H54 (cell line): ENCODE measurements at places on chromosomes 3 and 15.
A peak's percentile ranks its signal among the peaks of the same experiment; 100 is the strongest.

- no peak for DNase-seq
These were observed 46.4 kb downstream of the MORC1 start for GRCh38 chr3:109071350-109072142.

- DNase-seq, result no peak
These were observed 39.1 kb downstream of the DHX36 start for GRCh38 chr3:154285221-154285620.

GRCh38 chr3:66747696-66748095 lies 246.9 kb upstream of the LRIG1 start:
- no peak for DNase-seq

DNA sequence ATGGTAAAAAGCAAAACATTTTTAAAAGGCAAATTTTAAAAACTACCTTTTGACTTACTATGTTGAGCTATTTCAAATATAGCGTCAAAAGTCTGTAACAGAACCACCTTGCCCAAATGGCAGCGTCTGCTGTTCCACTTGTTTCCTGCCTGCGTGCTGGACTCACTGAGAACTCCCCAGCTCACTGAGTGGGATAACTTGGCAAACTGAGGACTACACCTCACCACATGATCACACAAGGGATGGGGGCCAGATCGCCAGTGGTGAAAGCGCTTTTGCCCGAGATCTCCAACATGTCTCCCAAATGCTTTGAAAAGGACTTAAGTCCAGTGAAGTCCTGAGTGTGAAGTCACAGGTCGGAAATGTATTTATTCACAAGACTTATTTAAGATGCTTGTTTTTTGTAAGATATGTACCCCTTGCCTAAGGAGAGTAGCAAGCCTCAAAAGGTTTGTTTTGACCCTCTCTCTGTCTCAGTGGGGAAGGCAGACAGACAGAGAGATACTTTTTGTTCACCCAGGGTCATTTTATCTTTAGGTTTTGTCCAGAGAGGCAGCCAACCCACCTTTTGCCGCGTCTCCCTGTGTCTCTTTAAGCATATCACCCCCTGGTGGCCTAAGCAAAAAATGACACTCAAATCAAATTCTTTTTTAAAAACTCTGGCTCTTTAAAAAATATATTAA lies 192.6 kb downstream of the PDZRN3 start:
- peak; percentile 31 for DNase-seq

DNA sequence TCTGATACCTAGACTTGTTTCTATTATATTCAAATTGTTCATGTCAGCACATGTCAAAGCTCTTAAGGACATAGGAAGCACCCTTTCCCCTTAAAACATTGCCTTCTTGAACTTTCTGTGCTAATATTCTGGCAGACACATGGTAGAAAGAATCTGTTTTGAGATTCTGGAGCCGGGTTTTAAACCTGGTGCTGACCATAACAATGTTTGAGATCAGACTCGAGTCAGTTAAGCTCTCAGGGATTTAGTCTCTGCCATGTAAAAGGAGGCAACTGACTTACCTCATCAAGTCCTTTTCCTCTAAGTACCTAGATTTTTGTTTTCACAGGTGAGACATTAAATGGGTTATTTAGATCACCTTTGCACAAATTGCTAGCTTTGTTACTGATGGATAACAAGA lies 38.9 kb downstream of the RBMS3 start:
- DNase-seq, result no peak

GRCh38 chr3:183108001-183108449 lies 8.7 kb upstream of the MCCC1 start:
- no peak for DNase-seq

DNA sequence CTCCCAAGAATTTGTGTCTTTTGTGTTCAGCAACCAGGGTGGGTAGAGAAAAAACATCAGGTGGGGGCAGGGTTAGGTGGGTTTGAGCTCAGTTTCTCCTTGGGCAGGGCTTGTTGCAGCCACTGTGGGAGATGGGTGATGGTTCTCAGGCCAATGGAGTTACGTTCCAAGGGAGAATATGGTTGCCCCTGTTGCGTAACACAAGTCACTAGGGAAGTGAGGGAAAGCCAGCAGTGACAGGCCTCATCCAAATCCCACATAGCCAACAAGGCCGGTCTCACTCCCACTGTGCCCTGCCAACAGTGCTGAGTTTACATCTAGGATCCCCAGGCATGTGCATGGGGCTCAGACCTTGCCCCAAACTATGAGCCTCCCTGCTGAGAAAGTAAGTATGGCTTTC lies 7.9 kb upstream of the FBXL2 start:
- no peak for DNase-seq

- no peak for DNase-seq
These were observed 185.2 kb upstream of the CFAP20DC start for GRCh38 chr3:59234884-59235633.

- no peak for DNase-seq
These were observed 37.3 kb upstream of the CMTM8 start for GRCh38 chr3:32200992-32201758.

- no peak for DNase-seq
These were observed 21.8 kb upstream of the KLF13 start for GRCh38 chr15:31304751-31305365.

GRCh38 chr15:70219256-70219895 lies 121.7 kb upstream of the TLE3 start:
- DNase-seq, result no peak

- DNase-seq, result no peak
These were observed 1.6 kb upstream of the RNU6-1 start for GRCh38 chr15:67841513-67841762.

DNA sequence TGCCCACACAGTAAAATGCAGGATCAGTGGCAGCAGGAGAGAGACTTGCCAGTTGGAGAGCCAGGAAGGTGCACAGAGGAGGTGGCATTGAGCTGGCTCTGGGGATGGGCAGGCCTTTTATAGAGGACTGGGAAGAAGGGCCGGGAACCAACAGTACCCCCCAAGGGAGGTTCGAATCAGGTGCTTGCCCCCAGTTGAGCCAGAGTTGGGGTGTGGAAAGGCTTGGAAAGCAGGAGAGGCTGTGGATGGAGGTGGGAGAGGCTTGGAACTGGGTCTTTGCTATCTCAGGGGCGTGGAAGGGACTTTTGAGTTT lies 107.6 kb downstream of the KLF13 start:
- DNase-seq, result no peak

DNA sequence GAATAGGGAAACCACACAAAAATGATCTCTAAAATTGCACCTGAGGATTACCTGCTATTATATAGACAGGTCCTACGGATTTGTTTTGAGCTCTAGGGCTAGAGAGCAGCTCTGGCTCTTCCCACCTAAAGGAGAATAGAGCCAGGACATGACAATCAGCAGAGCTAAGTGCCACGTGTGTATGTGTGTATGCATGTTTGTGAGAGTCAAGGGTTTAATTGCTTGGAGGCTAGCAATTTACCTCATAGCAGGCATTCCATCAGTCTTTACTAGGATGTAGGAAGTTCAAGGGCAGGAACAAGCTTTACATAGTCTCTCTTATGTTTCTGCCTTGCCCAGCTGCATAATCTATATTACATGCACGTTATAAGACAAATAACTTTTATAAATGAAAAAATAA lies 498.2 kb downstream of the NSUN3 start:
- no peak for DNase-seq

GRCh38 chr15:71639471-71639870 lies 170.9 kb upstream of the NR2E3 start:
- no peak for DNase-seq

DNA sequence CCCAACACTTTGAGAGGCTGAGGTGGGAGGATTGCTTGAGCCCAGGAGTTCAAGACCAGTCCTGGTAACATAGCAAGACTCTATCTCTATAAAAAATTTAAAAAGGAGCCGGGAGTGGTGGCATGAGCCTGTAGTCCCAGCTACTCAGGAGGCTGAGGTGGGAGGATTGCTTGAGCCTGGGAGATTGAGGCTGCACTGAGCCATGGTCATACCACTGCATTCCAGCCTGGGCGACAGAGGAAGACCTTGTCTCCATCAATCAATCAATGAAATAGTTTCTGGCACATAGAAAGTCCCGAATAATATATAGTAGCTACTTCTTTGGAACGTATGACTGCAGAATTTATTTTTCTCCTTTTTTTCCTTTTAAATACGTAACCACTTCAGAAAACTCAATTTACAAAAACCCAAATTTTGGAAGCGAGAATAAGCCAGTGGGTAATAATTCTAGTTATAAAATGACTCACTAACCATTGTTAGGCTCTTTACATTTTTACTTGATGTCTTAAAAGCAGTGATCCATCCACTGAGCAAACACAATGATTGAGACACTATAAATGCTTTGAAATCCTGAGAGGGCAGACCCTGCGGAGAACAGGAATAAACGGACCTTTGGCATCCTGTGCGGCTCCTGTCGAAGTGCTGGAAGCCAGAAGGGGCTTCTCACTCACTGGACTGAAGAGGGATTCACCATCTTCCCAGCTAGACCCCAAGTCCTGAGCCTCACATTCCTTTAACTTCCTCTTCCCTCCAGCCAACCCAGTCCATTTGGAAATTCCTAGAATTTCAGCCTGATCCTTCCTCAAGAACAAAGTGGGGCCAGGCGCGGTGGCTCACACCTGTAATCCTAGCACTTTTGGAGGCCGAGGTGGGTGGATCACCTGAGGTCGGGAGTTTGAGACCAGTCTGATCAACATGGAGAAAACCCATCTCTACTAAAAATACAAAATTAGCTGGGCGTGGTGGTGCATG lies 68.4 kb upstream of the MFGE8 start:
- no peak for DNase-seq

GRCh38 chr3:133855772-133856171 lies 39.9 kb downstream of the RAB6B start:
- no peak for DNase-seq

DNA sequence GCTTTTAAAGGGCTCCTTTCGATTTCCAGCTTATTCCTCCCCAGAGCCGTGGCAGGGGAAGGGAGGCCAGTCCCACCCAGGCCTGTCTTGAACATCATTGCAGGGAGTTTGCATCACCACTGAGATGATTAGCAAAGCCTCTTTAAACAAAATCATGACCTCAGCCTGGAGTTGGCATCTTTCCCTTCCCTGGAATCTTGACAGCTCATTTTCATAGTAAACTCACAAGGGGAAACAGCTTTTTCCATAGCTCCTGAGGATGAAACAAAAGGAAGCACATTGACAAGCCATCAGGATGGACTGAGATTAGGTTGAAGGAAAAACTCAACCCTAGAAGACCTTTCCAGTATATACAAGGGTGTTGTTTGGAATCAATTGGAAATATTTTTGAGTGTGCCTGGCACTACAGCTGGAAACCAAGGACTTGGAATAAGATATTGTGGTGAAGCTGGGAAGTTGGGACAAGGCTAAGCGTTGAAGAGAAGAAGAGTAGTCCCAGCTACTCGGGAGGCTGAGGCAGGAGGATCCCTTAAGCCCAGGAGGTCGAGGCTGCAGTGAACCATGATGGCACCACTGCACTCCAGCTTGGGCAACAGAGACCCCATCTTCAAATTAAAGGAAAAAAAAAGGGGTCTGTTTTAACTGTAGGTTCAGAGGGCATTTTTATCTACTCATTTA lies 3.1 kb upstream of the LARP6 start:
- DNase-seq, result peak; percentile 74

DNA sequence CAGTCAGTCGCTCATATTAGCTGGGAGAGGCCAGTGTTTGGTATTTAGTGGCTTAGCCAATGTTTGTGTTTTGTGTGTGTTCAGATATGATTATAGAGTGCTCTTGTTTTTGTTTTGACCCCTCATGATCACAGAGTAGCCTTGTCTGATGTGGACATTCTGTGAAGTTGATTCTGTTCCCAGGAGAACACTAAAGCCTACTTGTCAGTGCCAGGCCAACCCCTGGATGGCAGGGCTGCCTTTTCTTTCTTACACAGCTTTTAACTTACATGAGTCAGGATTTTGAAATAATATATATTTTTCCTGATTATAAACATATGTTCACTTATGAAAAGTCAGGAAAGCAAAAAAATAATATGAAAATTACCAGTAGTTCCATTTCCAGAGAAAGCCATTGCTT lies 11.9 kb downstream of the CFAP161 start:
- DNase-seq, result no peak

DNA sequence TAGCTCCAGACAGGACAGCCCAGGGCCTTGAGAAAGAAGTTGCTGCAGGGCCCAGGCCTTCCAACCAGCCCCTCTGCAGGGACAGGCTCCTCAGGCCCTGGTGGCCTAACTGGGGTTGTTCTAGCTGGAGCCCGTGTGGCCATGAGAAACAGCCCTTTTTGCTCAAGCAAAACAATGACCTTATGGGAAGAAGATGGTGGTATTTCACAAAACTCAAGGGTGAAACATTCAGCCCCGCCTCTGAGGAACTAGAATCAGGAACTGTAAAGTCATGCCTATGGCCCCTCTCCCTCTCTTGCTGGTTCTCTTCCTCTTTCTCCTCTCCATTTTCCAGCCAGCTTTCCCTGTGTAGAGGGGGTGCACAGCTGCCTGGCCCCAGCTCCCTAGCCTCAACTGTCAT lies 273.3 kb downstream of the RPLP1 start:
- DNase-seq, result no peak

- no peak for DNase-seq
These were observed 94.5 kb downstream of the P3H2 start for GRCh38 chr3:190026154-190026553.

DNA sequence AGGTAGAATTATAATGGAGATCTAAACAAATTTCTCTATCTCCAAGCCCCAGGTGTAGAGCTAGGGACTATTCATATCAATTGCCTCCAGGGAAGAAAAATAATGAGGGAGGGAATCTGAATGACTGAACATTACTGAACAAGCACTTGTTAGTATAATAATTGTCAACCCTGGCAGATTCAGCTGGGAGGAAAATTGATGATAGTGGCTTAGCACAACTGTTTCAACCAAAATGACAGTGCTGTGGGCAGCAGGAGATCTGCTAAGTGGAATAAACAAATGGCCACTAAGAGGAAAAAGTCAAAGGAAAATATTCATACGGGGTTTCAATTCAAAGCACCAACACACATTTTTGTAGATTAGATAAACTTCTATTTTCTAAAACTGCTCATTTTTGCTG lies 294.9 kb upstream of the ZNF385D start:
- no peak for DNase-seq

DNA sequence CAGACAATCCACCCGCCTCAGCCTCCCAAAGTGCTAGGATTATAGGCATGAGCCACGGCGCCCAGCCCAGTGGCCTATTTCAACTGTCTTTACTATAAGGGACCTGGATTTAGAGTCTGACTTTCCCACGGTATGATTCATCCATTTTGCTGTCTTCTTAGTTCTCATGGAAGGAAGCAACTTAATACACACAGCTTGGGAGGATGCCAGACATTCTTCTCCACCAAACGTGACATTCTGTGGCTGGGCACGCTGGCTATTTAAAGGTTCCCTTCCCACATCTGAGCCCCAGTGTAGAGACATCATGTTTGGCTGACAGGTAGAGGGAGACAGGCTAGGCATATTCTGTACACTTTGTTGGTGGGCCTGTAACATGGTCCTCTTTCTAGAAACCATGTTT lies 26.2 kb downstream of the FAM43A start:
- DNase-seq, result peak; percentile 60

- DNase-seq, result no peak
These were observed 100.9 kb downstream of the PGPEP1L start for GRCh38 chr15:98906712-98907083.
